ENCODE measurements at places on chromosomes 11 and 22. TPM values are rescaled to one million over a fixed set of nuclear protein-coding genes. Genes with fewer than 3 reads are reported as not detected.

GAL gene
- 0.19 TPM for polyA plus RNA-seq

ASCL2 gene
- 0.12 TPM for polyA plus RNA-seq

TMPRSS5 gene
- not detected for polyA plus RNA-seq

MMP11 gene
- polyA plus RNA-seq, result 1.4 TPM

DNA sequence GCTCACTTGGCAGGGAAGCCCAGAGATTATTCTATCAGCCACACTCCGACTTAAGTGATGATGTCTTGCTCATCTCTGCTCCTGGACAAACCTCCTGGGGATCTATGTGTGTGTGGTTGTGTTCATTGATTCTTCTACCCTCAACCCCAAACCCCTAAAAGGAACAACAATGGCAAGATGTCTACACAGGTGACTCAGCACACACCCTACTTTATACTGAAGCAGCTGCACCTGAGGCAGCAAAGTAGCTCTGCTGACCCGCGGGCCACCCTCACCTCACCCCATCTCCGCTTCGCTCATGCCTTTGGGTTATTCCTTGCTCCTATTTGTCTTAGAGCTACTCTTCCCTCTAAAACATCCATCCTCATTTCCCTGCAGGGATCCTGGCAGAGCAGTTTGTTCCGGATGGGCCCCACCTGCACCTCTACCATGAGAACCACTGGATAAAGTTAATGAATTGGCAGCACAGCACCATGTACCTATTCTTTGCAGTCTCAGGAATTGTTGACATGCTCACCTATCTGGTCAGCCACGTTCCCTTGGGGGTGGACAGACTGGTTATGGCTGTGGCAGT is 38.7 kb downstream of the TMEM45B start:
- no peak for DNase-seq

DNA sequence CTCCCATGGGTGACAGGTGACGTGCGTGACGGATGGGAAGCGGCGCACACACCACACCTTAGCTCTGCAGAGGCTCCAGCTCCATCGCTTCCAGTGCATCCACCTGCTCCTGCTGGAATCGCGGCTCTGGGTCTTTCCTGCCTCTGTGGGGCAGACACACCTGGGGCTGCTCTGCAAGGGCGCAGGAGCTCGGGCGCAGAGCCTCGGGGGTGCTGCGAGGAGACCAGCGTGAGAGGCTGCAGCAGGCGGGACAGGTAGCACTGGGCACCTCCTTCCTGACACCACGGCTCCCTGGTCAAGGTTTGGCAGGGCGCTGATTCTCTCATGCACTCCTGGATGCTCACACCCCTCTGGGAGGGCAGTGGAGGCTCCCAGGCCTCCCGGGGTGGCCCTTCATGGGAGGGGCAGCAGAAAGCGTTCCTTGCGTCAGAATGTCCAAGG is 1494.3 kb downstream of the BRD1 start:
- DNase-seq, result no peak

DNA sequence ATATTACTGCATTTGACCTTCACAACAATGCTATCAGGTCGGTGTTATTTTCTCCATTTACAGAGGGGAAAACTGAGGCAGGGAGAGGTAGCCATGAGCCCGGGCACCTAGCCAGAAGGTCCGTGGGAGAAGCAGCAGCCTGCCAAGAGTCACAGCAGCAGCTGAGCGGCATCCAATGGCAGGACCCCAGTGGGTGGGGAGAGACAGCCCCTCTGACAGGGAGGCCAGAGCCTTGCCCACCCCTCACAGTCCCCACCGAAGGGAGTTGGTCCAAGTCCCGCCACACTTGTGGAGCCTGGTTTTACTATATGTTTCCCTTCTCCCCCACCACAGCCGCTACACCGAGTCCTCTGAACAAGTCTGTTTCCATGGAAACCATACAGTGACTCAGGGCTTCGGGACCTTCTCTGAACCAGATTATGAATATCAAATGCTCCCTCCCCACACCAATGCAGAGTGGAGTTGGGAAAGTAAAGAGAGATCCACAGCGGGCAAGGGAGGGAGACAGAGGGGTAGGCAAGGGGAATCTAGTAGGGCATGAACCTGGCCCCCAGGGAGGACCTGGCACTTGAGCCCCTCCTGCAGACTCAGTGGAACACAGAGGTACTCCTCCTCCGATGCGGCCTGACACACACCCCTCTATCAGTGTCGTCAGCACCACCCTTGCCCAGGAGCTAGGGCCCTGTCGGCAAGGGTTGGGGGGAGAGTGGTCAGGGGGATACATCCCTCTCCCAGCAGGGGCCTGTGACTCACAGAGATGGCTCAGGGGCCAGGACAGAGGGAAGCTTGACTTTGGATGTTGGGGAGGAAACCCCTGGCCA is 2.5 kb downstream of the CHST1 start:
- no peak for DNase-seq

- no peak for DNase-seq
Observed at GRCh38 chr11:22582151-22582410, 43.5 kb downstream of the FANCF start.

GUCY1A2 gene
- 1.5 TPM for polyA plus RNA-seq

- DNase-seq, result no peak
Observed at GRCh38 chr22:24801901-24802465, 4.0 kb upstream of the SGSM1 start.

GPHA2 gene
- polyA plus RNA-seq, result not detected

OR6A2 gene
- not detected for polyA plus RNA-seq

PNPLA3 gene
- 0.31 TPM for polyA plus RNA-seq

- DNase-seq, result no peak
Observed at GRCh38 chr11:119685111-119685746, 43.8 kb downstream of the NECTIN1 start.

POLD3 gene
- polyA plus RNA-seq, result 8.2 TPM

- no peak for DNase-seq
Observed at GRCh38 chr11:64484191-64485022, 106.6 kb upstream of the SLC22A12 start.

NCF4 gene
- polyA plus RNA-seq, result 5.0 TPM

DNA sequence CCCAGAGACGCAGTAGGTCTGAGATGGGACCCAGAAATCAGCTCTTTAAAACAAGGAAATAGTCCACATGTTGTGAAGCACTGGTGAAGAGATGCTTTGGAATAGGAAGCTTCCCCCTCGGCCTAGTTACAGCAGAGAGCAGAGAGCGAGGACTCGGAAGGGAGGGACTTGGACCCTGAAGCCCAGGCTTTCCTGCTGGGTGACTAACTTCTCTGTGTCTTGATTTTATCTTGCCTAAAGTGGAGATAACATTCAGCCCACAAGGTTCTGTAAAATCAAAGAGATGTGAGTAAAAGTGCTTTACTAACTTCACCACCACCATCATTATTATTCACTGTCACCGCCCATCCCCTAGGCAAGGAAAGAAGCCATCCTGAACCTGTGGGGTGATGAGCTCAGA is 58.4 kb downstream of the THAP12 start:
- DNase-seq, result no peak

DNA sequence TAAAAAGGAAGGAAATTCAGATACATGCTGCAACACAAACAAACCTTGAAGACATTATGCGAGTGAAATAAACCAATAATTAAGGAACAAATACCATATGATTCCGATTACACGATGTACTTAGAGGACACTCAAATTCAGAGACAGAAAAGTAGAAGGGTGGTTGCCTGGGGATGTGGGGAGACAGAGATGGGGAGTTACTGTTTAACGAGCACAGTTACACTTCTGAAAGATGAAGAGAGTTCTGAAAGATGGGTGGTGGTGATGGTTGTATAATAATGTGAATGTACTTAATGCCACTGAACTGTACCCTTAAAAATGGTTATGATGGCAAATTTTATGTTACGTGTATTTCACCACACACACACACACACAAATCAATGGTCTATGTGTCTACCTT is 14.7 kb downstream of the ZBTB44 start:
- no peak for DNase-seq

DNA sequence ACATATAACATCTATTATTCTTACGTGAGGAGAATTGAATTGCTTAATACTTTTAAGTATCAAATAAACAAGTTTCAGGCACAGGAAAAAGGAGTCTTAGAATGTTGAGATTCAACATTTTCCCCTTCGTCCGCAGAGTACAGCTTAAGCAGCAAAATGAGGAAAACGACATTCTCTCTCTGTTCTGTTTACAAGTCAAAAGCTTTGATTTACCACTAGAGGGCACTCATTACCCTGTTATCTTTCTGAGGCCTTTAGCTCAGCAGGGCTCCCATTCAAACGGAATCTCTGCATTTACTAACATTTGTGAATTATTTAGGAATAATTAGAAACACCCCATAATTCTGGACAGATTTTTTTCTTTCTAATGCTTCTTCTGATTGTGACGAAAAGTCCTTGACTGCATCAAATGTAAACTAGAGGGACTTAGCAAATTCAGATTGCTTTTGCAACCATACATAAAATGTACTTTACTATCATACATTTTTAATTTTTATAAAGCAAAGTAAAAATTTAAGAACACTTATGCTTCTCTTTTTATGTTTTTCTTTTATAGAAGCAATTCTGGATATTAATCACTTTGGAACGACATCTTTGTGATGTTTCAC is 75.0 kb downstream of the JRKL start:
- no peak for DNase-seq

PARVG gene
- 2.9 TPM for polyA plus RNA-seq

- no peak for DNase-seq
Observed at GRCh38 chr11:127592371-127592770, 591.8 kb upstream of the KIRREL3 start.

DNA sequence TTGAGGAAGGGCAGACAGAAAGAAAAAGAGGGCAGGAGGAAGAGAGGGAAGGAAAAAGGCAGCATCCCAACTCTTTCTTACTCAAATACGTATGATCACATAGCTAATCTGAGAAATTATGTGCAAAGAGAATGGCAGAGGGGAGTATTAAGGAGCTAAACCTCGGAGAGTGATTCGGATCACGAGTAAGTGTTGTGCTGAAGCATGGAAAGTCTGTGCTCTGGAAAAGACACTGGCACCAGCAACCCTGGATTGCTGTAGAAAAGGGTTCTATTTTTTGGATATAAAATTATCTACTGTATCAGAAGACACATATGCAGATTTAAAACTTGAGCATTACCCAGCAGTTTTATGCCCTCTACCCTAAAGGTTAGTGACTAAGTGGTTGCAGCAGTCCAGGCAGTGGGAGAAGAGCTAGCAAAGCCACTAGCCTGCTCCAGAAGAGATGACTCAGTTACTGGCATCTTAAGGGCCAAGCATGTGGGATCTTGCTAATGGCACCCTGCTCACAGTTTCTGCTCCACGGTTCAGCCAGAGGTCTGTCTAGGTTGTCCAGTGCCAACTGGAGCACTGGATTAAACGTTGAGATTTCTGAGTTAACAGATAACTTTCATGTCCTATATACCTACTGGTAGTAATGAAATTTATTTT is 151.7 kb downstream of the SWAP70 start:
- no peak for DNase-seq

- no peak for DNase-seq
Observed at GRCh38 chr22:42608136-42608822, 6.4 kb downstream of the POLDIP3 start.

APOBEC3C gene
- polyA plus RNA-seq, result 88.9 TPM

APOA1 gene
- polyA plus RNA-seq, result 10.8 TPM

- peak; percentile 51 for DNase-seq
Observed at GRCh38 chr22:32803020-32803737, 1.7 kb downstream of the TIMP3 start.

GRCh38 chr11:116294630-116295029 is 478.2 kb downstream of the BUD13 start:
- DNase-seq, result no peak

TMEM109 gene
- polyA plus RNA-seq, result 145 TPM

MRGPRX3 gene
- polyA plus RNA-seq, result not detected

- no peak for DNase-seq
Observed at GRCh38 chr22:36375071-36375980, 12.4 kb downstream of the MYH9 start.

LRRC4C gene
- polyA plus RNA-seq, result 0.31 TPM

GRCh38 chr11:73091521-73092305 is 50.4 kb downstream of the FCHSD2 start:
- no peak for DNase-seq

DNA sequence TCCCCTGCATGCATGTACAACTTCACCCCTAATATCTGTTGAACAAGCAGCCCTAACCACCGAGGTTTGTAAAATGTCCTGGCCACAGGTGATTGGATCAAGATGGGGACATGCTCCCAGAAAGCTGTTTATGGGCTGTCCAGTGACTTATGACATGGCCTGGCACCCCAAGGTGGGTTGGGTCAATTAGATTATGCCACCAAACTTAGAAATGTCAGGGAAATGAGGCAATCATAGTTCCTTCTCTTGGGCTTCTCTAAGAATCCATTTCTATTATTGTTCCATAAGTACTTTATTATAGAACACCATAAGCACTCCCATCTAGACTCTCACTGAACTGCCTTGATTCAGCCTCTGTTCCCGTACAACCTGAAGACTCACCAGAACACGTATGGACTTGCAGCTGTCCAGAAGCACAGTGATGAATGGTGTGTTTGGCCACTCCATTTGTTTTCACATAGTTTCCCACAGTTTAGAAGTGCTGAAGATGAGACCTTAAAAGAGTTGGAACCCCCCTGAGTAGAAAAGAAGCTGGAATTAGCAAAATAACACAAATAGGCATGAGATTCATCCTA is 45.5 kb upstream of the OLFML1 start:
- no peak for DNase-seq

DNA sequence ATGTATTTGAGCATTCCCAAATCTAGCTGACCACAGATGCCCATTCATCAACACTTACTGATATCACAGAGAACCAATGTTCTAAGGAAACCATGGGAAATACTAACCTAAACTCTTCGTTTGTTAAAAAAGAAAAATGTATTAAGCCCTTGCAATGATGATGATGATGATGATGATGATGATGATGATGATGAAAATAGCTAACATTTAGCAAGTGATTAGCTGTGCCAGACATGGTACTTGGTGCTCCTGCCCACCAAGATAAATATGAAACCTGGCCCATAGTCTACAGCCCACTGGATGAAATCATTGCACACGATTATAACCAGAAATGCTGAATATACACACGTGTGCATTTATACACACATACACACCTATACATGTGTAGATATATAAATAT is 37.5 kb downstream of the SMCO4 start:
- no peak for DNase-seq

- DNase-seq, result no peak
Observed at GRCh38 chr11:127205688-127206217, 205.2 kb upstream of the KIRREL3 start.

MAJIN gene
- not detected for polyA plus RNA-seq

CD59 gene
- 199 TPM for polyA plus RNA-seq

- no peak for DNase-seq
Observed at GRCh38 chr22:31126128-31126868, 3.5 kb downstream of the INPP5J start.

DNA sequence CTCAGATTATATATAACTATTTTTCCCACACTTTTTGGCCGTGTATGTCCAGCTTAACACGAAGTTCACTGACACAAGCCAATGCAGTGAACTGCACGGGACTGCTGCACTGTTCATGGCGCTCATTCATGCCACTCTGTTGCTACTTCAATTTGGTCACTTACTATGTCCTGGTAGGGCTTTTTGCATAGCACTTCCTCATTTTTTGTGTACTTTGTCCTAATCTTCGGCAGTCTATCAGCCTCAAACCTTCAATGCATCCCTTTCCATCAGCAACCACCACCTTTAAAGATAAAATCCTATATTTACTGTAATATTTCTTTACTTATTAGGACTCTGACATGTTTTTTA is 18.7 kb upstream of the ARHGAP32 start:
- no peak for DNase-seq

Data from ovary (tissue), 10 donors.